Urinary bladder (tissue), 4 donors: ENCODE measurements at places on chromosomes 3 and 15.
A peak's percentile ranks its signal among the peaks of the same experiment; 100 is the strongest.

DNA sequence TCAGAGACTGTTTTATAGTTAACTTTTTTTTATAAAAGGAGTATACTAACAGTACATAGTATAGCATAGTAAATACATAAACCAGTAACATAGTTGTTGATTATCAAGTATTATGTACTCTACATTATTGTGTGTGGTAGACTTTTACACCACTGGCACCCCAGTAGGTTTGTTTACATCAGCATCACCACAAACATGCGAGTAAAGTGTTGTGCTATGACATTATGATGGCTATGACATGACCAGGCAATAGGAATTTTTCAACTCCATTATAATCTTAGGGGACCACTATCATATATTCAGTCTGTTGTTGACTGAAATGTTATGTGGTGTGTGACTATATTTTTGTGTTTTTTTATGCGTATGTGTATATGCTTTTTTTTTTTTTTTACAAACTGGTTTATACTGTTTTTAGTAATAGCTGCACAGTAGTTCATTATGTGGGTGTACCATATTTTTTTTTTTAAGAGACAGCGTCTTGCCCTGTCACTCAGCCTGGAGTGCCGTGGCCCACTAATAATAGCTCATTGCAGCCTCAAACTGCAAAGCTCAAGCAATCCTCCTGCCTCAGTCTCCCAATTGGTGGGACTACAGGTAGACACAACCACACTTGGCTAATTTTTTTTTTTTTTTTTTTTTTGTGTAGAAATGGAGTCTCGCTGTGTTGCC lies 1.9 kb downstream of the CAPN7 start:
- no peak for DNase-seq

GRCh38 chr15:39851500-39852092 lies 68.5 kb downstream of the GPR176 start:
- DNase-seq = no peak

DNA sequence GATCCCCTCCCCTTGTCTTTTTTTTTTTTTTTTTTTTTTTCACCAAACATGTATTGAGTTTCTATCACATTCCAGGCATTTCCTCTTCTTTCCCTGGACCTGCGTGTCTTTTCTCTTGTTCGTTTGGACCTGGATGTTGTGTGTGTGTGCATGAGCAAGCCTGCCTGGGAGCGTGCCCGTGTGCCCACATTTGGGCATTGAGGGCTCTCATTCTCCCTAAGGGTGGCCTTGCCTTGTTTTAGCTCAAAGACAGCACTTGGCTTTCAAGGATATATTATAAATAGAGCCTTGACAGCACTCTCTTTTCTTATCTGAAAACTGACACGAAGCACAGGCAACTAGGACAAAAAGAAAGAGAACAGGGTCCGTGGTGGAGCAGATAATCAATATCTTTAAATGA lies 39.0 kb upstream of the SLC25A26 start:
- DNase-seq = no peak

GRCh38 chr3:46297658-46298423 lies 55.6 kb downstream of the CCR3 start:
- DNase-seq = no peak

- no peak for DNase-seq
These were observed at the start of gene LYZL4 for GRCh38 chr3:42410370-42411131. Gene LYZL4, minus strand, starts transcription at chr3:42410610. Its CDS starts 3,359 bp downstream, at chr3:42407251.

DNA sequence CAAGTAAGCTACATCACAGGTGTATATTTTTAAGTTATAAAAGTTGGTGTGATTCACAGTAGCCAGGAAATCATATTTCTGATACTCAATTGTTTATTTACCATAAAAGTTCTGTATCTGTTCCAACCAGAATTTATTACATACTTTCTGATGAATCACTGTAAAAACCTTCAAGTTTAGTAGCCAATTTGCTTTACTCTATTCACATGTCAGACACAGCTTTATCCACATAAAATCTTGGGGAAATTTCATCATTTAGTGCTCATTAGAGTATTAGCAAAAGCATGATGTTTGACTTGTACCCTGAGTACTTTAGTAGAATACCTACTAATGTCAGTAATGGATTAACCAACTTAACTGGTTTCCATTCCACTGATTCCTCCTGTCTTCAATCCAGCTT lies 249.8 kb downstream of the POLQ start:
- no peak for DNase-seq

DNA sequence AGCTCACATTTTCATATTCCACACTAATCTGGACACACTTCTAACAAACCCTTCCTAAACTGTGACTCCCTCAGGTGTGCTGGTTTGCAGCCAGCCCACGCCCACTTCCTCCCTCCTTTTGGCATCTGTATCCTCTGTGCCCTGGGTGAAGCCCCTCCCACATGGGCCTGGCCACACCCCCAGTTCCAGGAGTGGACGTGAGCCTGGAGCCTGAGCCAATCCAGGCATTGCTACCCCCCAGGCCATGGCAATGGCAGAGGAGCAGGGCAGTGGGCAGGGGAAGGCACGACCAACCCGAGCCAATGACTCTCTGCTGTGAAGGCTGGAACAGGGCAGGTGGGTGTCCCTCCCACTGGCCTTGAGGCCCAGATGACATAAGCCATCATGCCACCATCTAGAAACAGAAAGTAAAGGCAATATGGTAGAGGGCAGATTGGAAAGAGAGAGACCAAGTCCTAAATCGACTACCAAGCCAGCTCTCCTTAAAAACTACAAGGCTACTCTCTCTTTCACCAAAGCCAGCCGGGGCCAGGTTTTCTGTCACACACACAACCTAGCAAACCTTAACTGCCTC lies 18.6 kb downstream of the FAM174B start:
- no peak for DNase-seq

DNA sequence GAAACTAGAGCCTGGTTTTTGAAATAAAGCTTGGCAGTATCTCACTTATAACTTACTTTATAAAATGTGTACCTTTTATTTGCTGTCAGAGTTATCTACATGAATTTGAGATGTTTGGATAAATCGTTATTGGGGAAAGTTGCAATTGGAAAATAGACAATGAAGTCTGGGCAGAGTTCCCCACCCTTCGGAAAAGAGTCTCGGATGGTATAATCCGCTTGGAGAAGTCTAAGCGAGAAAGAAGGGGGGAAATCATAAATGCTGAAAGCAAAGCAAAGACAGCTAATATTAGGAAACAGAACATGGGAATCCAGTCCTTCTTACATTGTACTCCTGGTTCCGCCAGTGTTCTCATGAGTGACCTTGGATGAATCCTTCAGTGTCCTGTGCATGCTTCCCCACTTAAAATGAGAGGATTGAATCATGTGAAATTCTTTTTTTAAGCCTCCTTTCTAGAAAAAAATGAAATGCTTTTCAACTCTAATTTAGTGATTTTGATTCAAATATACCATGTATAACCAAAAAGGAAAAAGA lies 162.4 kb downstream of the ATG7 start:
- DNase-seq = no peak

DNA sequence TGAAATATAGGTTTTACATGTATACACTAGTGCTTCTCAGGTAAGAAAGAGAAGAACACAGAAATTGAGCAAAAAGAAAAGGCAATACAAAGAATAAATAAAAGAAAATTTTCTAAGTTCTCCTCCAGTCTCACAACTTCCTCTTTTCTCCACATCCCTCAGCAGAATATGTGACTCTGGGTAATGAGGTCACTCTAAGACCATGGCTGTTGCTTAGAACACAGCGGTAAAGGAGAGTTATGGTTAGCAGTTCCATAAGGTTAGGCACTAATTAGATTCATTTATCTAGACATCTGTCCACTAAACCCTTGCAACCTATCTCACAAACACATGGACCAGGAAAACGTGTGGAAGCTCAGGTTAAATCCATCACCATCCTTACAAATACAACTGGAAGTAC lies 47.9 kb downstream of the IGSF11 start:
- no peak for DNase-seq

DNA sequence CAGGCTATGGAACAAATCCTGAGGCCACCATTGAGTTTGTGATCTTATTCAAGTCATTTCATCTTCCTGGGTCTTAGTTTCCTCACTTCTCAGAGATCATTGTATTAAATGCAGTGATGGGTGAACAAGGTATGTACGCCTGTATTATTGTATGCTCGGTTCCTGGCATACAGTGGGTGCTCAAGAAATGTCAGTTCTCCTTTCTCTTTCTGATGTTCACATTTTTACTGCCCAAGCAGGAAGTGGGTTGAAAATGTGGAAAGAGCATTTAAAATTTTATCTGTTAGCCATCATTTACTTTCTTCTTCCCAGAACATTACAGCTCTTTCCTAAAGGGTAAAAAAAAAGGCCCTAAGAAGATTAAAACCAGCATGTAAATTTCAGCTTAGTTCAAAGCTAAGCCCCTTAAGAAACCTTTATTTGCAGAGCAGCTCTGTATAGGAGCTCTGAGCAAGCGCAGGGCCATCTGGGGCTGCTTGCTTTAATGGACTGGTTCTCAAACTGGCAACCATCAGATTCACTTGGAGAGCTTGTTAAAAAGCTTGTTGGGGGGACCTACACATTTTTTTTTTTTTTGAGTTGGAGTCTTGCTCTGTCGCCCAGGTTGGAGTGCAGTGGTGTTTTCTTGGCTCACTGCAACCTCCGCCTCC lies 179.4 kb downstream of the CHST2 start:
- DNase-seq = no peak

DNA sequence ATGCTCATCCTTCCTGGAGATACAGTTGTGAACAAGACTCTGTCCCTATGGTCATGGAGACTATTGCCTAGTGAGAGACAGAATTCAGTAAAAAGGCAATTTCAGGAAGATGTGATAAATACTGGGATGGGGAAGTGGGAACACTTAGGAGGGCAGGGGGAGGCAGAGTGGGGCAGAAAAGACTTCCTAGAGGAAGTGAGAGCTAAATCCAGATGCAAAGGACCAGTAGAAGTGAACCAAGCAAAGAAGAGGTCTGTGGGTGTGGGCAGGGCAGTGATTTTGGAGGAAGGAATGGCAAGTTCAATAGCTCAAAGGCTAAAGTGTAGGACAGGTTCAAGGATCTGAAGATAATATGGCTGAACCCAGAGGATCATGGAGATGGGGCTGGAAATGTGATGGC lies 68.9 kb downstream of the CD200R1L start:
- DNase-seq = no peak

DNA sequence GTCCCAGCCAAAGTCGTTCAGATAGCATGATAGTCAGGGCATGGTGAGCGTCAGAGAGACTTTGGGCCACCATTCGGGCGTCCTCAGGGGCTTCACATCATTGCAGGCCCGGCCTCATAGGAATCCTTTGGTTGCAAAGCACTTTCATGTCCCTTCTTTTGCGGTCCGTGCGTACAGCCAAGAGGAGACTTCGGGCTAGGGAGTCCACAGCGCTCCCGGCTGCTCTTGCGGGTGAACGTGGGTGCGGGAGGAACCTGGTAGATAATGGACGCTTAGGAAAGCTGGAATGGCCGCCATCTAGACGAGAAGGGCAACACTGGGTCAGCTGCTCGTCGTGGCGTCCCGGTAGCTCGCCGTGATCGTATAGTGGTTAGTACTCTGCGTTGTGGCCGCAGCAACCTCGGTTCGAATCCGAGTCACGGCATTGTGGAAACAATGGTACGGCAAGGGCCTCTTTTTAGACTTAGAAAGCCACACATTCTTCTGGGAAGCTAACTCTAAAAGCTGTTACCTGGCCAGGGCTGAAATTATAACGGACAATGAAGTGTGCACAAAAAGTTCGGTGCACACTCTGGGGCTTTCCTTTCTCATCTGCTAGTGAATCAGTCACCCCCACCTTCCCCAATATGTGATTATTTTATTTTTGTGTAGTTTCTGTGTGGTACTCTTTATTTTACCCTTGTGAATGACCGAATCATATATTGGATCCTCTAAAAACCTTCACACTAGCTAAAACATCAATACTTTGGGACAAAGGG lies 13.2 kb upstream of the SHF start:
- peak; percentile 65 for DNase-seq

- no peak for DNase-seq
These were observed 94.0 kb downstream of the CYP19A1 start for GRCh38 chr15:51244423-51244869.

- no peak for DNase-seq
These were observed 377.1 kb upstream of the PROK2 start for GRCh38 chr3:72161881-72162595.

DNA sequence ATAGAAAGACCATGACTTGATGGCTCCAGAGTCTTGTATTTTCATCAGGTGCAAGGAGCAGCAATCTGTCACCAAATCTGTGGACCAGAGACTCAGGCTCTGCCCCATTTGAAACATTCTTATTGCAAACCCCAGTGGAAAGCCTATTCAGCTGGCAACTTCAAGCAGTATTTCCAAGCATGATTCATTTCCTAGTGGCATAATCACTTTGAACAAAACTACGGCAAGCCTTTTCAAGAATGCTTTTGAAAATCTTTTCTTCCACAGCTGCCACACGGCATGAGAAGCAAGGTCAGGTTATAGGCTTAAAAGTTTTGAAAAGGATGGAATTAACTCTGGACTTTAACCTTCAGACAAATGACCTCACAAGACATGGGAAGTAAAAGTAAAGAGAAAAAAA lies 122.0 kb upstream of the BFSP2 start:
- DNase-seq = no peak

GRCh38 chr3:135471911-135472310 lies 493.6 kb upstream of the PPP2R3A start:
- no peak for DNase-seq

DNA sequence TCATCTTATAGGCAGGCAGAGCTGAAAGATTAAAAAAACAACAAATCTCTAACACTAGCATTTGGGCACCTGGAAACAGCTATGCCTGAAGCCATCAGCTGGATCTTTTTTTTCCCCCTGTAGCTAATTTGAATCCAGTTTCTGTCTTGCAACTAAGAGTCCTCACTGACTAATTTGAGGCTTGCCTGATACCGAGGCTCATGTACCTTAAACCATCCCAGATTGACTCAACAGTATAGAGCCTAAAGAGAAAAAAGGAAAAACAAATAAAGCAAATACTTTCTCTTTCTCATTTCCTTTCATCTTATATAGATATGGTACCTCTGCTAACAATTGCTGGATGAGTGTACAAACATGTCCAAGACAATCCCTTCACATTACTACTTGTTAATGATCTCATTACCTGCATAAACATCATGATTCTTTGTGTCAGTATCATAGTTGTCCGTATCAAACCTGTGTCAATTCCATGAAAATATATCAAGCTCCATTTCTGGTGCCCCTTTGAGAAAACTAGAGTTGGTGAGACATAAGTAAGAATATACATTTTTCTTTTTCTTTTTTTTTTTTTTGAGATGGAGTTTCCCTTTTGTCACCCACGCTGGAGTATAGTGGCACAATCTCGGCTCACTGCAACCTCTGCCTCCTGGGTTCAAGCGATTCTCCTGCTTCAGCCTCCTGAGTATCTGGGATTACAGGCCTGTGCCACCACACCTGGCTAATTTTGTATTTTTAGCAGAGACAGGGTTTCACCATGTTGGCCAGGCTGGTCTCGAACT lies 43.1 kb downstream of the BHLHE40 start:
- no peak for DNase-seq
